ENCODE measurements at places on chromosomes 5 and 9. TPM values are rescaled to one million over a fixed set of nuclear protein-coding genes. Genes with fewer than 3 reads are reported as not detected.

GRCh38 chr9:89522261-89522958 lies 24.5 kb upstream of the SEMA4D start:
- no peak for DNase-seq

DNA sequence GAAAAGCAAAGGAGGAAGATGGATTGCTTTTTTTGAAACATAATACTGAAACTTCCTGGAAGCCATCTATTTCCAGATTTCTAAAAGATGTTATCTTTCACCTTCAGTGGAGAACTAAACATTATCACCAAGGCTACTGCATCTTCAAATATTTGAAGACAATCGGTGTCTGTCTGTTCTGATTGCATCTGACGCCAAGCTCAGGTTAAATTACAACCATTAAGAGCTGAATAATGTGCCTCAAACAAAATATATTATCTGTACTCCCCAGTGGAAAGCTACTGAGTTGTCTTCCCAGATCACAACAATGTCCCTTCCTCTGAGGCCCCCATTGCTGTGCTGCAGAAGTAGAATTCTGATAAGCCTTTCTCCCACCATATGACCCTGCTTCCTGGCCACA lies 342.3 kb downstream of the PLK2 start:
- no peak for DNase-seq

Gene KIF3A
- 10.6 TPM for total RNA-seq

DNA sequence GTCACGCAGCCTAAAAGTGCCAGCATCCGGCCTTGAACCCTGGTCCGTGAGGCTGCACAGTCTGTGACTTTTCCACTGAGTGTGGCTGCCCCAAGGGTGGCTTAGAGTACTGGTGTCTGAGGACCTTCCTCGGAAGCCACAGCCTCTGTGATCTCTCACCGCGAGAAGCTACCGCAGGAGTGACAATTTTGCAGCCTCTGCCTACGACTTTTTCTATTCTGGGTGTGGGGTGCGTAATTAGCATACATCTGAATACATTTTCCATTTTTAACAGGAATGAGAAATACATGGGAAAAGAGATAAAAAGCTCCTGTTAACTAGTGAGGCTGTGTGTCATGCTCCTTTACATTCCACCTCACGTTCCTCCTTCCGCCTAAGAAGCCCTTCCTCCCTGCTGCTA lies 48.3 kb upstream of the HRH2 start:
- no peak for DNase-seq

- DNase-seq: no peak
Observed at GRCh38 chr9:121646992-121647391, 4.4 kb upstream of the DAB2IP start.

Gene LCN2
- 283 TPM for total RNA-seq

DNA sequence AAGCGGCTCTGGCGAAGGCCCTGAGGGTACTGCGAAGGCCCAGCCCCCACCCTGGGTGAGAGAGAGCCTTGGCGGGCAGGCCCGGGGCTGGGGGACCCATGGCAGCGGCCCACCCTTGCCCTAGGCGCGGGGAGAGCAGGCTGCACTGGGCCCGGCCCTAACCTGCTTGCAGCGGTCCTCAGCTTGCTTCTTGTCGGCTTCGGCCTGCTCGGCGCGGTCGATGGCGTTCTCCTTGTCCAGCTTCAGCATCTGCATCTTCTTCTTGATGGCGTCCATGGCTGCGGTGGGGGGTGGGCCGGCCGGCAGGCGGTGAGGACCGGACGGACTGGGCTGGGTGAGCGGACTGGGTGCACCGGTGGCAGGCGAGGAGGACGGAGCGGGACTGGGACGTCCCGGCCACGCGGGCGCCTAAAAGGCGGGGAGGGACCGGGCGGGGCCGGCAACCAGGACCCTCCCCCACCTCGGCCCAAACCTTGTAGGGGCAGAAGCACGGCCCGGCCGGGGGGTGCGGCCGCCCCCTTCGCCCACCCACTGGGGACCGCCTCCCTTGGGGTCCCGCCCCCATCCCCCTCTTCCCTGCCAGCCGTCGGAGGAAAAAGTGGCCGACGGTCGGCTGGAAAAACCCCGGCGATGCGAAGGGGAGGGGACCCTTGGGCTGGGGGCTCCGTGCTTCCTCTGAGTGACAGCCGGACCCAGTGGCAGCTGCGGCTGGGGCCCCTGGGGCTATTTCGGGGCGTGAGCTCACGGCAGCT lies at the start of gene TPM2:
TPM2 (minus strand) TSS at position 384 of the 752 bp plus-strand sequence; CDS start at position 276, 108 bp downstream.
- no peak for DNase-seq

- DNase-seq: no peak
Observed at GRCh38 chr5:134409321-134409720, 2.4 kb downstream of the CDKN2AIPNL start.

- DNase-seq: no peak
Observed at GRCh38 chr5:96843140-96843539, 33.2 kb upstream of the ERAP2 start.

Gene PCDHB16
- total RNA-seq: 0.92 TPM

DNA sequence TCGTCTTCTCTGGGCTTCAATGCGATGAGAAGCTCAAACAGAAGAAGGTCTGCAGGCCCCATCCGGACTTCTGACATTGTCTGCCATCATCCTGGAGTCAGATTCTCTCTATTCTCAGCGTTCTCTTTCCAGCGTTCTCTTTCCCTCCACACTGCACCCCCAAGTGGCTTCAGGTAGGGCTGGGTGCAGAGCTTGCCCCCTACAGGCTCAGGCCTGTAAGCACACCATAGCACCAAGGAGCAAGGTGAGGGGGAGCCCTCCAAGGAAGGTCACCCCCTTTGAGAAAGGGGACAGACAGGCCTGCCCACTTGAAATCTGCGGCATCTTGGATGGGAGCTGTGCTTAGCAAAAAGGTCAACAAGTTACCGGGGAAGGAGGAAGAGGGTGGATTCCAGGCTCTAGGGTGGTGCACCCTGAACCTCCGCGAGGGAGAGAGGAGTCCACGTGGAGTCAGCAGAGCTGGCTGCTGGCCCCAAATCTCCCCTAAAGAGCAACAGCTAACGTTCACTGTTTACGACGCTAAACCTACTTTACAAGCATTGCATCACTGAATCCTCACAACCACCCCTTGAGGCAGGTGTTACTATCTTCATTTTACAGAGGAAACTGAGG lies 27.5 kb downstream of the GPX3 start:
- no peak for DNase-seq

DNA sequence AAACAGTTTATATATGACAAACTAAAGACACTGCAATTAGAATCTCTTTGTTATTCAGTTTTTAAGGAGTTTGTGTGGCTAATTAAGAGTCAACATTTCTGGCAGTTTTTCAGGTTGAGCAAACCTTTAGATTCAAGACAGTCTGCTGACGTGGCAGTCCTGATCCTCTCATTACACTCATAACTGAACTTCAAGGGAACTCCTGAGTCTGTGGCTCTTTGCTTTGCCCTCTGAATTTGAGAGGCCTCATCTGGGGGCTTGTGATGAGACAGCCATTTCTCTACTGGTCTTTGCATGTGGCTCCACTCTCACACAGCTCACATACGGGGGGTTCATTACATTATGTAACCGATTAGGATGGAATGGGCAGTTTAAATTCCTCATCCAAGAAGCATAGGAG lies 182.9 kb upstream of the MEF2C start:
- DNase-seq: no peak

GRCh38 chr5:87582149-87582548 lies 169.4 kb upstream of the CCNH start:
- no peak for DNase-seq

GRCh38 chr9:117413346-117414219 lies 1.3 kb downstream of the ASTN2 start:
- DNase-seq: no peak

Gene MARCOL
- total RNA-seq: not detected

DNA sequence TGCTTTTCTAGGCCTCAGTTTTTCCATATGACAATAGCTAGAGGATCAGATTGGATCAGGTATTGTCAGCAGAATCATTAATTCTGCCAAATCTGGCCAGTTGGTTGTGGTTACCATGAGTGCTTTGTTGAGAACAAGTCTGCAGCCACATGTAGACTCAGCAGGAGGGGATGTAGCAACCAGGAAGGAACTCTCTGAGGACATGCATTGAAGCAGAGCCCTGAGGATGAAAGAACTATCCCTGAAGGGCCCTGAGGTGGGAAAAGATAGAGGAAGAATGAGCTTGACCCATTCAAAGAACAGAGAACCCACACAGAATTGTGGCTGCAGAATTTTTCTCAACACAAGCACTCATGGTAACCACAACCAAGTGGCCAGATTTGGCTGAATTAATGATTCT lies 60.1 kb upstream of the AFAP1L1 start:
- DNase-seq: no peak

- no peak for DNase-seq
Observed at GRCh38 chr5:51345106-51345505, 38.1 kb upstream of the ISL1 start.

DNA sequence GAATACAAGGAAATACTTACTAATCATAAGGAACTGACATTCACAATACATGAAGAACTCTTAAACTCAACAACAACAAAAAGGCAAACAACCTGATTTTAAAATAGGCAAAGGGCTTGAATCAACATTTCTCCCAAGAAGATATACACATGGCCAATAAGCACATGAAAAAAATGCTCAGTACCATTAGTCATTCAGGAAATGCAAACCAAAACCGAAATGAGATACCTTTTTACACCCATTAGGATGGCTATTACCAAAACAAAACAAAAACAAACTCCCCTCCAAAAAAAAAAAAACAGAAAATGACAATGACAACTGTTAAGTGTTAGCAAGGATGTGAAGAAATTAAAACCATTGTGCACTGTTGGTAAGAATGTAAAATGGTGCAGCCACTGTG lies 104.1 kb upstream of the ZNF462 start:
- DNase-seq: no peak

- DNase-seq: no peak
Observed at GRCh38 chr9:5425006-5425628, 12.6 kb downstream of the PLGRKT start.
